ENCODE measurements at places on chromosomes 1 and 21. TPM values are rescaled to one million over a fixed set of nuclear protein-coding genes. Genes with fewer than 3 reads are reported as not detected.

The AADACL3 gene
- not detected for polyA plus RNA-seq

The WDR77 gene
- 36.1 TPM for polyA plus RNA-seq

The NBPF4 gene
- polyA plus RNA-seq, result not detected

The DENND4B gene
- polyA plus RNA-seq, result 28.6 TPM

GRCh38 chr1:19678493-19678892 is 13.8 kb downstream of the HTR6 start:
- no peak for DNase-seq

DNA sequence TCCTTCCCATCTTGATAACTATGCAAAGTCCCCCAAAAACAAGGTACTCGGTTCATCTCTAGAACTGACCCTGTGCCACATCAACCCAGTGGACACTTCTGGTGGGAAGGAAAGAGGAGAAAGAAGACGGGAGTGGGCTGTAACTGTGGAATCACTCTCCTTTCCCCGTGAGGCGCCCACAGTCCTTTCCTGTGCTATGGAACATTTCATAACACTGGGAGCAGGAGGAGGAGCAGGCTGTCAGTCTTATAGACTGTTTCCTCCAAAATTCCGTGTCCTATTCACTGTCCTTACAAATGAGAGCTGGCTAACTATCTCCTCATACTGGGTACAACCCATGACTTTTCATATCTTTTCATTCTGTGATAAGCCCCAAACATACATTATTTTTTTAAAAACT is 40.7 kb downstream of the PLEKHA6 start:
- no peak for DNase-seq

- DNase-seq, result no peak
Observed at GRCh38 chr1:156433602-156434001, 64.6 kb downstream of the RHBG start.

GRCh38 chr21:45404730-45405270 is at the start of gene COL18A1:
Gene COL18A1 (plus strand): TSS chr21:45405165. CDS start chr21:45405231, 66 bp downstream.
- DNase-seq, result no peak

- DNase-seq, result no peak
Observed at GRCh38 chr1:170583186-170583585, 51.2 kb downstream of the GORAB start.

GRCh38 chr1:246597340-246597739 is 31.1 kb downstream of the CNST start:
- DNase-seq, result peak; percentile 38
